ENCODE measurements at places on chromosomes 2 and 18.

- no peak for DNase-seq
Measured at GRCh38 chr2:9846554-9846953, 3.3 kb downstream of the TAF1B start.

DNA sequence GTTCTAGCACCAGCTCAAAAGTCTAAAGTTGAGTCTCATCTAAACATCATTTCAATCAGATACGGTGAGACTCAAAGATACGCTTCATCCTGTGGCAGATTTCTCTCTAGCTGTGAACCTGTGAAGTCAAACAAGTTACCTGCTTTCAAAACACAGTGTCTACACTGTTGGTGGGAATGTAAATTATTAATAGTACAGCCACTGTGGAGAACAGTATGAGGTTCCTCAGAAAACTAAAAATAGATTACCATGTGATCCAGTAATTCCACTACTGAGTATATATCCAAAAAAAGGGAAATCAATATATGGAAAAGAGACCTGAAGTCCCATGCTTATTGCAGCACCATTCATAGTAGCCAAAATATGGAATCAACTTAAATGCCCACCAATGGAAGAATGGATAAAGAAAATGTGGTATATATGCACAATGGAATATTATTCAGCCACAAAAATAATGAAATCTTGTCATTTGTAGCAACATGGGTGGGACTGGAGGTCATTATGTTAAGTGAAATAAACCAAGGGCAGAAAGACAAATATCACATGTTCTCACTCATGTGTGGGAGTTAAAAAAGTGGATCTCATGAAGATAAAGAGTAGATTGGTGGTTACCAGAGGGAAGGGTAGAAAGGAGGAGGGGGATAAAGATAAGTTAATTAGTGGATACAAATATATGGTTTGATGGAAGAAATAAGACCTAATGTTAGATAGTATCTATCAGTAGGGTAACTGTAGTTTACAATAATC lies 11.7 kb downstream of the UBR3 start:
- no peak for DNase-seq

DNA sequence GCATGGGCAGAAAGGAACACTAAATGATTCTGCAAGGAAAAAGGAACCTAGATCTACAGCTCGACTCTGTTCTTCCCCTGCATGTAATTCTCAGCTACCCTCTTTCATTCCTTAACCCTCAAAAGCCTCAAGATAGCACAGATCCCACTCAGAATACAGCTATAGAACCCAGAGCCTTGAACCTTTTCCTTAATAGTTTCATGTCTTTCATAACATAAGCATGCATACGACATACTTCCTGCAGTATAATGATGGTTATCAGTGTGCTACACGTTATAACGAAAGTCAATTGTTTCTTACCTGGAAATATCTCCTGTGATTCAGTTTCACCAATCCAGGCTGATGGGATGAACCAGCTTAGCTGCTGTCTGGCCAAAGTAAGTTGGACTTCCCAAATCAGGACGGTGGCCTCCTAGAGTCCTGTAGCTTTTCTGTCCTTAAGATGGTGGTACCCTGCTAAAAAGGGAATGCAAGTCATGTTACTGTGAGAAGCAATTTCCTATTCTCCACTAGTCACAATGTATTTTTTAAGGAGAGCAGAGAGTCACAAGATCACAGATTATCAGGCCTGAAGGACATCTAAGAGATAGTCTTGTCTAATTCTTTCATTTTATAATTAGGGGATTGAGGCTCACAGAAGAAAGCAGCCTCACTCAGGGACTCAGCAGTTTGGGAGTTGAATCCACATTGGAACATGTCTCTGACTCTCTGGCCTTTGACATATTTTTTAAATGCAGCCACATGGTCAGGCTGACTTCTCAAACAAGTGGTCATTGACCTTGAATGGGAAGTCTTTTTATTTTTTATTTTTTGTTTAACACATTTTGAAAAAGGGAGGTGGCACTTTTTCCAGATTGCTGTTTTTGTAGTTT lies 41.8 kb downstream of the CYRIA start:
- DNase-seq: no peak

GRCh38 chr2:127362971-127363370 lies 24.8 kb downstream of the MAP3K2 start:
- DNase-seq: no peak

DNA sequence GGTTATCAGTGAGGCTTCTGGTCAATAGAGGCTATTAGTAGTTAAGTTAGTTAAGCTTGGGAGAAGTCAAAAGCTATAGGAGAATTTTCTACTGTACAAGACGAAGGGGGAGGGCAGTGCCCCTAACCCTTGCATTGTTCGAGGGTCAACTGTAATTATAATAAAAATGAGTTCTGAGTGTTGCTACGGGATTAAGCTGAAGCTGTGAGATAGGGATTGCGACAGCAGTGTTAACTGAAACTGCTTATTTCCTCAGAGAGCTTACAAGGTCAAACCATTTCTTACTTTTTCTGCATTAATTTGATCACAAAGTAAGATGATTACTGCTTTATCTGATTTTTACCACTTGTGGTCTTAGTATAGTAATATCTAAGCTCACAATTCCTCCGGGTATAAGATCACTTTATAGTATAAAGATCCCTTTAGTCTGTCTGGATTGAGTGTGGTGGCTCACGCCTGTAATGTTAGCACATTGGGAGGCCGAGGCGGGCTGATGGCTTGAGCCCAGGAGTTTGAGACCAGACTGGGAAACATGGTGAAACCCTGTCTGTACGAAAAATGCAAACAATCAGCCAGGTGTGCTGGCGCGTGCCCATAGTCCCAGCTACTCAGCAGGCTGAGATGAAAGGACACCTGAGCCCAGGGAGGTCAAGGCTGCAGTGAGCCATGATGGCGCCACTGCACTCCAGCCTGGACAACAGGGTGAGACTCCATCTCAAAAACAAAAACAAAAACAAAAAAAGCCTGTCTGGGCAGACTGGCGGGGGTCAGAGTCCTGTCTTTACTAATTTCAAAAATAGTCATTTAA lies 119.5 kb upstream of the TLK1 start:
- no peak for DNase-seq

Data from neuronal stem cell (in vitro differentiated cells).